ENCODE measurements at places on chromosomes 6 and 20.
A peak's percentile ranks its signal among the peaks of the same experiment; 100 is the strongest.

GRCh38 chr6:126067073-126067472, 80.7 kb downstream of the TRMT11 start:
- no peak for DNase-seq

DNA sequence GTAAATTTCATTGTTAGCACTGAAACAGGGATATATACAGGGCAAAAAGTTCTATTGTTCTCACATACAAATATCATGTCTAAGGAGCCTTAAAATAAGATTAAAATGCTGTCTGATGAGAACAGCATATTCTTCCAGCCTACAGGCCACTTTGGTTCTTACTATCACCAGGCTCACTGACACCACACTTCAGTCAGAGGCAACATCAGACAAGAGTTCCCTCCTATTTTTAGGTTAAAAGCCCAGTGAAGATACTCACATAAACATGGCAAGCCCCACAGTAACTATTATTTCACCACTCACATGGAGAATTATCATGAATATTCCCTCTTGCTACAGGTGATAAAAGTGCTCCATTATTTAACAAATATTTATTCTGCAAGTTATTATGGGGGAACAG, 175.8 kb downstream of the ISM1 start:
- no peak for DNase-seq

GRCh38 chr20:34549291-34549928, 9.1 kb upstream of the MAP1LC3A start:
- DNase-seq: no peak

DNA sequence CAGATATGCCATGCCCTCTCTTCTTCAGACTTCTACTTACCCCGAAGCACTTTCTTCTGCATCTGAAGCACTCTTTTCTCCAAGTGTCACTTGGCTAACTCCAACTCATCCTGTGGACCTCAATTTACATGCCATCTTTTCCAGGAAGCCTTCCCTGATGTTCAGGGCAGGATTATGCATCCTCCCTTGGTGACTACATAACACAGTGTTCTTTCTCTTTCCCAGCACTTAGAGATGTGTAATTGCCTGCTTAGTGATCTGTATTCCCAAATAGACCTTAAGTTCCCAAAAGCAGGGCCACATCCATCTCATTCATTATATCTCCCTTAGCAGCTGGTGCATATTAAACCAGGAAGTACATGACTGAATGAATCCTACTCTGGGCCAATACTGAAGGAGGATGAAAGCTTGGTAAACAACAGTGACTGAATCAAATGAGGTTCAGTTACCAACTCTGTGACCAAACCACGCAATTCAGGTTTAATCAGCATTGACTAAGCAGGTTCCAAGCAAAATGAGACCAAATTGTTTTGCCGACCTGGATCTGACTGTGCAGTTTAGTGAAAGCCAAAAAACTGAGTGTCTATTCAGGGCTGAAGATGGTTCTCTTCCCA, 121.4 kb upstream of the TCF21 start:
- no peak for DNase-seq

- no peak for DNase-seq
Measured at GRCh38 chr6:36493859-36494258, 51.1 kb downstream of the KCTD20 start.

DNA sequence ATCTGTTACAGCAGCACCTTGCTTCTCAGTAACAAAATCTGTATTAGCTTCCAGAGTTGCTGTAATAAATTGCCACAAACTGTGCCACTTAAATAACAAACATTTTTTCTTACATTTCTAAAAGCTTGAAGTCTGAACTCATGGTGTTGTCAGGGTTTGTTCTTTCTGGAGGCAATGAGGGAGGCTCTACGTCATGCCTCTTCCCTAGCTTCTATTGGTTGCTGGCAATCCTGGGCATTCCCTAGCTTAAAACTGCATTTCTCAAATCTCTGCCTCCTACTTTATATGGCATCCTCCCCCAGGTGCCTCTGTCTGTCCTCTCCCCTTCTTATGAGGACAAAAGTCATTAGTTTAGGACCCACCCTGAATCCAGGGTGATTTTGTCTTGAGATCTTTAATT, 41.6 kb upstream of the TMEM244 start:
- no peak for DNase-seq

DNA sequence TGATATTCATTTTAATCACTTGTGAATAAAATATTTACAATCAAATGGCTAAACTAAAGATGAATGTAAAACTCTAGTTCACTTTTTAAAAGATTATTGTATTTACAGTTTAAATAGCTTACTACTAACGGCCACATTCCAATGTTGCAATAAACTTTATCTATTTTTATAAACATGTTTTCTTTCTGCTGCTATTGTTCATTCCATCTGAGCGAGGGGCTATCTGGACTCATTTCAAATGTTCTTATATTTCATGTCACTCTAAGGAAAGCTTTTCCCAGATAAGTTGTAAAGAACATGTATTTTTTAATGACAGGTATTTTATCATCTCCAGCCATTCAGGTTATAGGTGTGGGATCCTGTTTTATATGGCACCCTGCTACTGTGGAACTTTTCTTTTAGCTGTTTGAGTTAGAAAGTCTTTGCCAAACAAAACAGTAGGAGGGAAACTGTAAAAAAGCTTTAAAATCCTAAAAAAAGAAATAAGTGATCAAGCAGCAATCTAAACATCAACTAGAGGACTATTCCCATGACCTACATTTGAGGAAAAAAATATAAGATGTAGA, 42.5 kb downstream of the HMGCLL1 start:
- DNase-seq: no peak

GRCh38 chr6:16851044-16851540, 89.8 kb upstream of the ATXN1 start:
- DNase-seq: no peak

DNA sequence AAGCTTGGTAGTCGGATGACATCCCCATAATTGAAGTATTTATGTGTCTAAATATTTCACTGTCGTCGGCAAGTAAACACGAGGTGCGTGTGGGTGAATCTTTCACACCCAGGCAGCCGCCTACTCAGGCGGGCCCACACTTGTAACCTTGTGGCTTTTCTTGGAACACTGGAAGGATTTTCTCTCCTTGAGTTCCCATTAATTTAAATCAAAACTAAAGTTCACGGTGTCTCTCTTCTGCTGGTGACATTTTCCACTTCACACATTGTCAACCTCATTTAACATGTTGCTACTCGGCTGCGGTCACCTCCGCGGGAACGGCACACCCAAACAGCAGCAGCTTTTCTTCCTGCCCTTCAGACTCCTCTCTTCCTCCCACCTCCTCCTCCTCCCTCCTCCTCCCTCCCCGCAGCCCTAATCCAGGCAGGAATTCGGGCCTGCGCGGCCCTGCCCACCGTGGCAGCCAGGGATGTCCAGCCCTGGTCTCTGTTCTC, 336.6 kb downstream of the QKI start:
- no peak for DNase-seq

GRCh38 chr20:61982191-61982950, 83.3 kb downstream of the TAF4 start:
- no peak for DNase-seq

DNA sequence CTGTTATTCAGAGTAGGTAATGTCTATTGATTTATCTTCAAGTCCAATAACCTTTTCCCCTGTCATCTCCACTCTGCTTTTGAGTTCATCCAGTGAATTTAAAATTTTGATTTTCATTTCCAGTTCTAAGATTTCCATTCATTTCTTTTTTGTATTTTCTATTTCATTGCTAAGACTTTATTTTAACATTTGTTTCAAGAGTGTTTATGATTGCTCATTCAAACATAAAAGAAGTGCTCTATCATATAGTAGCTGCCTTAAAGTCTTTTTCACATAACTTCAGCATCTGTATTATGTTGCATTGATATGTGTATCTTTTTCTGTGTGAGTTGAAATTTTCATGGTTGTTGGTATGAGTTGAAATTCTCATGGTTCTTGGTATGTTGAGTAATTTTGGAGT, 341.6 kb downstream of the SOX4 start:
- no peak for DNase-seq

DNA sequence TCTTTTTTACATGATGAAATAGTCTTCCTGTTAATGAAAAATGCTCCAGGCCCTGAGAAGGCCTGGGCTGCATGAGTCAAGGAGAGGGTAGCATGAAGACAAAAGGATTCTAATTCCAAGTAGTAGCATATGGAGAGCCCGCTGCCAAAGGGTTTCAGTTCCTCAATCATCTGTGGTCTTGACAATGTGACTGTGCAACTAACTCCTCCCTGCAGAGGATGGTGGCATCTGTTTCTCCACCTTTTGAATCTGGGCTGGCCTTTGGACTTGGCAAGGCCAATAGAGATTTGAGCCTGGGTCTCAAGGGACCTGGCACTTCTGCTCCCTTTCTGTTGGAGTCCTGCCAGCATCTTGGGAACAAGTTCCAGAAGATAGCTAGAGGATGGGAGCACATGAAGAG, 35.1 kb upstream of the ANKEF1 start:
- no peak for DNase-seq

- DNase-seq: no peak
Measured at GRCh38 chr6:69622230-69622629, 174.6 kb downstream of the LMBRD1 start.

DNA sequence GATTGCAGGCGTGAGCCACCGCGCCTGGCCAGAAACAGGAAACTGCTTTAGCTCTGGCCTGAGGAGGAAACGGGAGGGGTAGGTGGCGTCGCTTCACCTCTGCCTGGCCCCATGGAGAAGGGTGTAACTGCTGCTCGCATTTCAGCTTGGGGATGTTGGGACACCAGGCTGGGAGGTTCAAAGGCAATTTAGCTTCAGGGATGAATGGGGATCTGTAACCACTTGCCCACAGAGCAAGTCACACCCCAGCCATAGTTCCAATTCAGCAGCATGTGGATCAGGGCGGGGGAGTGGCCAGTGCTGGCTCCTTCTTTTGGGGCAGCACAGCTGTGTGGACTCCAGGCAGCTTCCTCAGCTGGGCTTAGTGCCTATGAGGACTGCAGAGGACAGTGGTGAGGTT, 34.8 kb upstream of the NUP153 start:
- no peak for DNase-seq

GRCh38 chr20:31548820-31549512, 34.7 kb downstream of the HM13 start:
- DNase-seq: no peak

- DNase-seq: no peak
Measured at GRCh38 chr6:1832844-1833787, 223.4 kb downstream of the FOXC1 start.

DNA sequence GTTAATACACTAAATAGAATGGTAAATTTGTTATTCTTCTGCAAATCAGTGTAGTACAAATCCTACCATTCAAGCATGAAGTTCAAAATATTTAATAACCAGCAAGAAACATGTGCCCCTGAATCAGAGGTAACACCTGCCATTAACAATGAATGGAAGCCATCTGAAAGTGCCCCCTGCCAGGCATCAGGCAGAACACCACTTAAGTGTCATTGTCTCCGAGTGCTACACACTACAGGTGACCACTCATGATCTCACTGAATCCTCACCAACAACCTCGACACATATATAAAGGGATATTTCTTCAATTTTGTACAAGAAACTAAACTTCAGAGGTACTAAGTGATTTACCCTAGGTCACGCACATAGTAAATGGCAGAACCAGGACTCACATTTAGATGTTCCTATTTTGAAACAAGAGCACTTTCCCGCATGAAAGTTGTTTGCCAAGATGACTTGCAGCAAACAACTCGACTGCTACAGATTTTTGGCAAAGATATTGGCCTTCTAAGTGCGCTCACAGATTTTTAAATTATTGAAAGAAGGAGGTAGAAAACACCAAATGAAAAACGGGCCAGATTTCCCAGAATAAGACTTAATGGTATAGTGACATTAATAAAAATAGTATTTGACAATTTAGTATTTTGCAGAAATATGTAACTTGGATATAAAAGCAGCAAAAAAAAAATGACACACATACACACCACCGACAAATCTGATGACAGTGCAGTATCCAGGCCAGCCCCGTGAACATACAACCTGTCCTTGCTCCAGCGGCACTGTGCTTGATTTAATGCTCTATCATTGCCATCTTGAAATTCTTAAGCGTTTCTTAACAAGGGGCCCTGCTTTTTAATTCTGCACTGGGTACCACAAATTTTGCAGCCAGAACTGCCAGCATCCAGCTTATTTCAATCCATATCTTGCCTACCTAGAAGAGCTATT, 274.5 kb downstream of the ALDH8A1 start:
- no peak for DNase-seq

DNA sequence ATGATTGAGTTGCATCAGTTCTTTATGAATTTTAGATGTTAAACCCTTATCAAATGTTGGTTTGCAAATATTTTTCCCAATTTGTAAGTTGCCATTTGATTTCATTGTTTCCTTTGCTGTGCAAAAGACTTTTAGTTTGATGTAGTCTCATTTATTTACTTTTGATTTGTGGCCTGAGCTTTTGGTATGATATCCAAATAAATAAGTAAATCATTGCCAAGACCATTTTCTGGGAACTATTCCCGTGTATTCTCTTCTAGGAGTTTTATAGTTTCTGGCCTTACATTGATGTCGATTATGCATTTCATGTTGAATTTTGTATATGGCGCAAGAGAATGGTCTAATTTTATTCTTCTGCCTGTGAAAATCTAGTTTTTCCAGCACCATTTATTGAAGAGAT, 13.4 kb downstream of the AIG1 start:
- DNase-seq: no peak

DNA sequence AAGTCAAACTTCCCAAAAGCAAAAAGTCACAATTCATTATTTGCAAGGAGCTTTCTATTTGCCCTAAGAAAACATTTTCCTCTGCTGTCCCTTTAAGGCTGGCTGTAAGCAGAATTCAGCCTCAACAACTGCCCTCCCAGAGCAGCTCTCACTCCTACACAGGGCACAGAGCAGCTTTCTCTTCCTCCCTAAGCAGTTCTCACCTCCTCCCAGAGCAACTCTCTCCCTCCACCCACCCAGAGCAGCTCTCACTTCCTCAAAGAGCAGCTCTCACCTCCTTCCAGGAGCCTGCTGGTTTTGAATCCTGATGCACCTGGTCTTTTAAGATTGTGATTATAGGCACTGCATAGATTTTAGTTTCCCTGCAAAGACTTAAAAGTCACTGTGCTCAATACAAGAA, 120.6 kb upstream of the TMEM181 start:
- DNase-seq: no peak

DNA sequence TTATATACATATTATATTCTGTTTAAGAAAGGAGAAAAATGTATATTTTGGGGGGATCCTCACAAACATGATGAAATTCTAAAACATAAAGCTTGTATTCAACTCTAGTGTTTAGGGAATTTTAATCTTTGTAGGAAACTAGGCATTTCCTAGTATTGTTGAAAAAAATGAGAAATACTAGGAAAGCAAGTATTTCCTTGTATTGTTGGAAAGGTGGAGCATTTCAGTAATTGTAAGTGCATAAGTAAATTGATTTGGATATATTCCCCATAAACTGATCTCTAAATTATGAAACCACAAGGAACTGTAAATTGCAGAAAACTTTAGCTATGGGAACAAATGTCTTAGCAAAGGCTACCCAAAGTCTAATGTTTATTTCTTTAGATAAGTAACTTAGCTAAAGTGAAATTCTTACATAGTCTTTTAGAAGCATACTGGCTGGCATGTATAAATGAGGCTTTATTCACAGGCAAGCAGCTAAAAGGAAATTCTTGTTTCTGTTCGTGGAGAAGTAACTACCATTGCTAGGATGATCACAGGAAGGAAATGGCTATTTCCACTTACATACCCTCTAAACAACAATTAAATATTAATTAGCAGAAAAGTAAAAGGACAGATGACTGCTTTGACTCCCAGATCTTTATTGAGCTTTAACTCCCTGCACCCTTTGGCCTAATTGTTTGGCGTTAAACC, 19.9 kb upstream of the NRN1 start:
- DNase-seq: no peak

GRCh38 chr6:106146852-106147351, 60.8 kb downstream of the PRDM1 start:
- no peak for DNase-seq

GRCh38 chr6:131199568-131200272, 64.5 kb downstream of the AKAP7 start:
- DNase-seq: peak; percentile 52
